ENCODE measurements at places on chromosomes 1 and 21. TPM values are rescaled to one million over a fixed set of nuclear protein-coding genes. Genes with fewer than 3 reads are reported as not detected.

DNA sequence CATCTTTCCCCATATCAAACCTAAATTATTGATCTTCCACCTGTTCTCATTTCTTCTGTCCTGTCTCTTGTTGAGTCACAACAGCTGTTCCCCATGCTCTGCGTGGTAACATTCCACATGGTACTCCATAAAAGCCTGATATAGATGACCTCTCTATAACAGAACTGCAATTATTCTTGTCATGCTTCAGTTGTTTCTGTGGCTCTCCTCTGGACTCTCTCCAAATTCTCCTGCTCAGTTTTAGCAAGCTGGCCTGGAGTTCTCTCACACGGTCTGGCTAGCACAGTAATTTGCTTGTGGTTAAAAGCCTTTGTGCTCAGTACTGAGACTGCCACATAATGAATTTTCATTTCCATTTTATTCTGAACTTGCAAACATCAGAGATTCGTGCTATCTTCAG is 10.6 kb upstream of the LRRC39 start:
- no peaks in the 10 kb centered on the region for H3K27me3 ChIP-seq
- DNase-seq, result no peak
- H3K27ac ChIP-seq, result no peak overlapping the region
- no peaks in the 10 kb centered on the region for H3K4me1 ChIP-seq

- no peak overlapping the region for H3K4me3 ChIP-seq
- no peaks in the 10 kb centered on the region for H3K4me1 ChIP-seq
- no peak overlapping the region for H3K27ac ChIP-seq
- H3K36me3 ChIP-seq, result no peaks in the 10 kb centered on the region
- no peaks in the 10 kb centered on the region for H3K27me3 ChIP-seq
These were observed 1382.6 kb upstream of the ADGRL2 start for GRCh38 chr1:80418134-80418533.

DNA sequence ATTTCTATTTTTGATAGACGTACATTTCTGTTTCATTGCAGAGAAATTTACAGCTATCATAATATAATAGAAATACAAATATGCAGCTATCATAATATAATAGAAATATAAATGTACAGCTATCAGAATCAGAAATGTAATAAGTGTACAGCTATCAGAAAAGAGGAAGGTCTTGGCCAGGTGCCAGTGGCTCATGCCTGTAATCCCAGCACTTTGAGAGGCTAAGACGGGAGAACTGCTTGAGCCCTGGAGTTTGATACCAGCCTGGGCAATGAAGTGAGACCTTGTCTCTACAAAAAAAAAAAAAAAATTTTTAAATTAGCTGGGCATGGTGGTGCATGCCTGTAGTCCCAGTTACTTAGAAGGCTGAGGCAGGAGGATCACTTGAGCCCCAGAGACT is 37.9 kb downstream of the PIGM start:
- no peaks in the 10 kb centered on the region for H3K36me3 ChIP-seq
- H3K4me1 ChIP-seq, result peaks cover 7% of the 10 kb centered on the region
- H3K4me3 ChIP-seq, result no peak overlapping the region
- H3K27me3 ChIP-seq, result peaks cover 41% of the 10 kb centered on the region
- no peak for DNase-seq

Gene DTL
- 59.6 TPM for total RNA-seq

Gene EVI5
- total RNA-seq, result 2.9 TPM

- DNase-seq, result no peak
- H3K27ac ChIP-seq, result no peak overlapping the region
- peaks cover 2% of the 10 kb centered on the region for H3K4me1 ChIP-seq
These were observed 209.9 kb downstream of the SDCCAG8 start for GRCh38 chr1:243465738-243466137.

Gene DOP1B
- 24.9 TPM for total RNA-seq

DNA sequence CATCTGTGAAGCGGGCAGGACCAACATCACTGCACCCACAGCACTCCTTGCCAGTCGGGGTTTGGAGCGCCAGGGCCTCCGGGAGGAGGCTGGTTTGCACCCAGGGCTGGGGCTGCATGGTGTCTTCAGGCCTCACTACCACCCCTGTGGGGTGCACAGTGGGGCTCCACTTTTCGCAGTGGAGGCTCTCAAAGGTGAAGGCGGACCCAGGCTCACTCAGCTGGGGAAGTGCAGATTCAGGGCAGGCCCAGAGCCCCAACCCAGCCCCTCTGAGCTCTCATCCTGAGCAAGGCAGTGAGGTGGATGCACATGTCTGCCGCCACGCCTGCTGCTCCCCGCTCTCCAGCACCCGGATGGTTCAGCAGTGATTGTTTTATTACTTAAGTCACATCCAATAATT is 125.8 kb downstream of the PTPRU start:
- no peak overlapping the region for H3K4me3 ChIP-seq
- DNase-seq, result no peak
- no peaks in the 10 kb centered on the region for H3K36me3 ChIP-seq
- no peaks in the 10 kb centered on the region for H3K4me1 ChIP-seq
- no peak overlapping the region for H3K27ac ChIP-seq

DNA sequence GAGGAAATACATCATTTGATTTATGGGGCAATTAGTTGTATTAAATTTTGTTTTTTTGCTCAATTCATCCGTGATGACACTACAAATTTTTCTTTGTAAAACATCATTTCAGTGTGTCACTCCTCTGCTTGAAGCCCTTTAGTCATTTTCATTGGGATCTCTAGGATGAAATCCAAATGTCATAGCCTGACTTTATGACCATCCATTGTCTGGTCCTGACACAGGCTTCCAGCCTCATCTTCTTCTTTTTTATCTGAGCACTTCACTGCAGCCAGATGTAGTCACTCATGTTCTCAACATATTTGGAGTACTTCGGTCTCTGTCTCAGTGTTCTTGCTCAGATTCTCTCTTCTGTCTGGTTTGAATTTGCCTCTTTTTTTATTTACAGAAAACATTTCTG is 173.1 kb downstream of the HMCN1 start:
- no peaks in the 10 kb centered on the region for H3K4me1 ChIP-seq
- no peak overlapping the region for H3K4me3 ChIP-seq
- no peak overlapping the region for H3K27ac ChIP-seq
- DNase-seq, result no peak
- H3K36me3 ChIP-seq, result no peaks in the 10 kb centered on the region

Gene PRKAA2
- total RNA-seq, result not detected

GRCh38 chr1:230768903-230769570 is 21.8 kb downstream of the CAPN9 start:
- H3K27ac ChIP-seq, result no peak overlapping the region
- H3K27me3 ChIP-seq, result peaks cover 4% of the 10 kb centered on the region
- H3K4me1 ChIP-seq, result no peaks in the 10 kb centered on the region
- no peaks in the 10 kb centered on the region for H3K36me3 ChIP-seq
- H3K4me3 ChIP-seq, result no peak overlapping the region

DNA sequence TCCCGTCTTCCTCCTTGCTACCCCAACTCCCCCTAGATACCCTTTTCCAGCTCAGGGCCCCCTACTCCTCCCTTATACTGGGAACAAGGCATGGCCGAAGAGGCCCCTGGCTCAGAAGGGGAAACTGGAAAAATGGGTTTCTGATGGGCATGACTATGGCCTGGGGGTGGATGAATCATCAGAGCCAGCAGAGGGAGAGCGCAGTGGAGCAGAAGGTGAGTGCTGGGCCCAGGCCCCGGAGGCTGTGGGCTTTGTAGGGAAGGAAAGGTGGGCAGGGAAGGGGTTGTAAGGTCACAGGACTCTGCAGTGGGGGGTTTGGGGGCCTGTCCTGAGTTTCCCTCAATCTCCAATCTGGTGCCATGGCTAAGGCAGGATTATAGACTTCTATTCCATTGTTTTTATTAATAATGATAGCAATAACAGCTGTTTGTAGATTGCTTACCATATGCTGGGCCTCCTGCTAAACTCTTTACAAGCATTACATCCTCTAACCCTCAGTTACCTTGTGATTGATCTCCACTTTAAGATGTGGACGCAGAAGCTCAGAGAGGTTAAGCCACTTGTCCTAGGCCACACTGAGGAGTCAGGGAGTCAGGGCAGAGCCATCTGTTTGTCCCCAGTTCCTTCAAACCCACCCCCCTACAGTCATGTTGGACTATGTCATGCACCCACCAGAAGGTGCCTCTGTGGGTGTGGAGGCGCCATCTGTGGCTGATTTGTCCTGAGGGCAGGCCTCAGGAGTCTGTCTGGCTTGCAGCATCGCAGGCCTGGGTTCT is 36.2 kb upstream of the ZNF362 start:
- no peaks in the 10 kb centered on the region for H3K4me1 ChIP-seq
- peaks cover 17% of the 10 kb centered on the region for H3K27me3 ChIP-seq
- H3K4me3 ChIP-seq, result no peak overlapping the region
- H3K27ac ChIP-seq, result no peak overlapping the region
- peaks cover 2% of the 10 kb centered on the region for H3K36me3 ChIP-seq

- no peak overlapping the region for H3K4me3 ChIP-seq
- no peak for DNase-seq
- H3K27me3 ChIP-seq, result no peaks in the 10 kb centered on the region
- H3K36me3 ChIP-seq, result peaks cover 7% of the 10 kb centered on the region
- no peak overlapping the region for H3K27ac ChIP-seq
These were observed 9.3 kb downstream of the F5 start for GRCh38 chr1:169576935-169577331.

DNA sequence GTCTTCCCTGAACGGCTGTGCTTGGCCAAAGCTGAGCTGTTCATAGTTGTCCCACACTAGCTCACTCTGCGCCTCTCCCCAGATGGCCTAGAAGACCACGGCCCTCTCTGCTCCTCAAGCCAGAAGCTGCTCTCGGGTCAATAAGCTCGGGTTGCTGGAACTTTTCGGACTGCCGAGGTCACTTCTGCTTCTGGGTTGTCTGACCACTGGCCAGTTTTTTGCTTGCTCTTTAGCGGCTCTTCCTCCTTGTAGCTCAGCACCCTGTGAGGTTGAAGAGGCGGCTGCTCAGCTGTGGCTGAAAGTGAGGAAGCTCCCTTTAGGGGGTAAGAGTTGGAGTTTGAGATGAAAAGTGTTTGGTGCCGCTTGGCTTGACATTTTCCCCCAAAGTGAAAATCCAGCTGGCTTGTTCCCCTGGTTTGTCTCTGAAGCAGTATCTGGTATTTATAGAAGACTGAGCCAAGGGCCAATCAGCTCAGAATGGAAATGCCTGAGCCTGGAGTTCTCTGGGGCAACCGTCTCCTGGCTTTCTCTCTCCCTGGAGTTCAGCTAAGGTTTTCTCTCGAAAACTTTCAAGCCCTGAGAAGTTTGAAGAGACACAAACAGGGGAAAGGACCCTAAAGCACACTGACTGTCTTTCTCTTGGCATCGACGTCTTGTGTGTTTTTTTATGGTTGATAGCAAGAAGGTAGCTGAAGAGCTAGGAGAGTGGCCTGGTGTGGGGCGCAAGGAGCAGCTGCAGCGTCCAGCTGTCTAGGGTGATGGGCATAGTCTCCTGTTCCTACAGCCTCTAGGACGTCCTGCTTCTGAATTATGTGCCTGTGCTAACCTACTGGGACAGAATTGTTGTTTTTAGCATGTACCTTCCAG is 72.0 kb downstream of the SYT6 start:
- DNase-seq, result no peak
- peaks cover 1% of the 10 kb centered on the region for H3K4me1 ChIP-seq
- no peak overlapping the region for H3K27ac ChIP-seq

- DNase-seq, result no peak
- H3K27me3 ChIP-seq, result no peaks in the 10 kb centered on the region
- no peak overlapping the region for H3K4me3 ChIP-seq
- H3K27ac ChIP-seq, result no peak overlapping the region
These were observed 14.3 kb downstream of the EDEM3 start for GRCh38 chr1:184740344-184740743.

DNA sequence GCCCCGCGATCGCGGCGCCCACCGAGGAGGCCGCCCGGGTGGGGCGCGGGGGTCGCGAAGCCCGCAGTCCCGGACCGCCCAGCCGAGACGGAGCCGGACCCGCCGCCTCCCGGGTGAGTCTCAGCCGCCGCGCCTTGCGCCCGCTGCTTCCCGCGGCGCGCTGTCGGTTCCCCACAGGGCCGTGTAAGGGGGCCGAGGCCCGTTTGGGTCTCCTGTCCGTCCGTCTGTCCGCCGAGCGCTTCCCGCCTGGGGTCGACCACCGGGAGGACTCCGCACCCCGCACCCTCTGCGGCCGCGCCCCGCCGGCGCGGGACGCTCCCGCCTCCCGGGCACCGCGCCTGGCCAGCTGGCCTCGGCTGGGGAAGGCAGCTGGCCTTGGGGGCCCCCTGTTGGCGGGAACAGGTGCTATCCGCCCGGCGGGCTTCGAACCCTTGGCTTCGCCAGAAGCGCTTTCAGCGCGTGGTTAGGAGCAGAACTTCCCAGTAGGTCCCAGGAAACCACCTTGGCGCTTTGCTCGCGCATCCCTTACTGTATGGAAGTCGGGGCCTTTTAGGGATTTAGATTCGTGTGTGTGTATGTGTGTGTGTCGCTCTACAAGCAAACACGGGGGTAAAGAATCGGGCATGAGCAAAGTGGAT is 414 bp downstream of the TMEM51 start:
- H3K27me3 ChIP-seq, result peaks cover 58% of the 10 kb centered on the region
- peak; percentile 32 for DNase-seq
- no peak overlapping the region for H3K27ac ChIP-seq

- H3K27me3 ChIP-seq, result no peaks in the 10 kb centered on the region
- DNase-seq, result no peak
- H3K36me3 ChIP-seq, result no peaks in the 10 kb centered on the region
- H3K4me1 ChIP-seq, result peaks cover under 1% of the 10 kb centered on the region
These were observed 23.5 kb downstream of the GPR157 start for GRCh38 chr1:9105336-9105867.

- H3K27me3 ChIP-seq, result no peaks in the 10 kb centered on the region
- peak overlapping the region; percentile 76 for H3K27ac ChIP-seq
- no peak for DNase-seq
These were observed 34.7 kb downstream of the ADARB1 start for GRCh38 chr21:45108808-45109781.

GRCh38 chr1:14009582-14009981 is 309.6 kb downstream of the PRDM2 start:
- no peaks in the 10 kb centered on the region for H3K4me1 ChIP-seq
- H3K4me3 ChIP-seq, result no peak overlapping the region
- H3K36me3 ChIP-seq, result no peaks in the 10 kb centered on the region
- no peaks in the 10 kb centered on the region for H3K27me3 ChIP-seq

GRCh38 chr1:94418664-94419655 is 771 bp downstream of the ABCD3 start:
- H3K27ac ChIP-seq, result peak overlapping the region; percentile 42
- peaks cover 21% of the 10 kb centered on the region for H3K4me1 ChIP-seq
- no peak overlapping the region for H3K4me3 ChIP-seq
- DNase-seq, result no peak
- peaks cover 5% of the 10 kb centered on the region for H3K36me3 ChIP-seq

- H3K4me3 ChIP-seq, result no peak overlapping the region
- H3K36me3 ChIP-seq, result no peaks in the 10 kb centered on the region
- no peak for DNase-seq
- H3K27me3 ChIP-seq, result no peaks in the 10 kb centered on the region
- H3K27ac ChIP-seq, result no peak overlapping the region
These were observed 288.5 kb upstream of the NEGR1 start for GRCh38 chr1:72570815-72571214.

- H3K27ac ChIP-seq, result no peak overlapping the region
- DNase-seq, result peak; percentile 45
- no peak overlapping the region for H3K4me3 ChIP-seq
- H3K36me3 ChIP-seq, result no peaks in the 10 kb centered on the region
- no peaks in the 10 kb centered on the region for H3K27me3 ChIP-seq
These were observed 14.7 kb upstream of the BOLA1 start for GRCh38 chr1:149884433-149885338.

Gene B3GALT5
- not detected for total RNA-seq

GRCh38 chr1:221394011-221394544 is 347.8 kb downstream of the DUSP10 start:
- no peaks in the 10 kb centered on the region for H3K4me1 ChIP-seq
- DNase-seq, result no peak
- no peaks in the 10 kb centered on the region for H3K27me3 ChIP-seq

Gene RLF
- total RNA-seq, result 24.6 TPM

Gene MYBPHL
- total RNA-seq, result not detected

GRCh38 chr1:63268876-63269275 is 53.5 kb upstream of the FOXD3 start:
- H3K4me1 ChIP-seq, result no peaks in the 10 kb centered on the region
- no peaks in the 10 kb centered on the region for H3K36me3 ChIP-seq
- H3K4me3 ChIP-seq, result no peak overlapping the region
- no peak for DNase-seq
- H3K27ac ChIP-seq, result no peak overlapping the region

Measured in activated CD4-positive, alpha-beta memory T cell treated with anti-CD3 and anti-CD28 coated beads, Interleukin-2, amount 10 ng/mL, durations not matched to agents 7 days and 5 days (primary cell).